ENCODE measurements at places on chromosomes 12 and 14. TPM values are rescaled to one million over a fixed set of nuclear protein-coding genes. Genes with fewer than 3 reads are reported as not detected.

C12orf50 gene
- not detected for total RNA-seq

GOLT1B gene
- total RNA-seq: 20.1 TPM

E2F7 gene
- 13.0 TPM for total RNA-seq

RGS6 gene
- not detected for total RNA-seq

CCDC197 gene
- total RNA-seq: not detected

TMPRSS12 gene
- not detected for total RNA-seq

OR10G3 gene
- not detected for total RNA-seq

PDZRN4 gene
- not detected for total RNA-seq

ZCRB1 gene
- 46.6 TPM for total RNA-seq

DNA sequence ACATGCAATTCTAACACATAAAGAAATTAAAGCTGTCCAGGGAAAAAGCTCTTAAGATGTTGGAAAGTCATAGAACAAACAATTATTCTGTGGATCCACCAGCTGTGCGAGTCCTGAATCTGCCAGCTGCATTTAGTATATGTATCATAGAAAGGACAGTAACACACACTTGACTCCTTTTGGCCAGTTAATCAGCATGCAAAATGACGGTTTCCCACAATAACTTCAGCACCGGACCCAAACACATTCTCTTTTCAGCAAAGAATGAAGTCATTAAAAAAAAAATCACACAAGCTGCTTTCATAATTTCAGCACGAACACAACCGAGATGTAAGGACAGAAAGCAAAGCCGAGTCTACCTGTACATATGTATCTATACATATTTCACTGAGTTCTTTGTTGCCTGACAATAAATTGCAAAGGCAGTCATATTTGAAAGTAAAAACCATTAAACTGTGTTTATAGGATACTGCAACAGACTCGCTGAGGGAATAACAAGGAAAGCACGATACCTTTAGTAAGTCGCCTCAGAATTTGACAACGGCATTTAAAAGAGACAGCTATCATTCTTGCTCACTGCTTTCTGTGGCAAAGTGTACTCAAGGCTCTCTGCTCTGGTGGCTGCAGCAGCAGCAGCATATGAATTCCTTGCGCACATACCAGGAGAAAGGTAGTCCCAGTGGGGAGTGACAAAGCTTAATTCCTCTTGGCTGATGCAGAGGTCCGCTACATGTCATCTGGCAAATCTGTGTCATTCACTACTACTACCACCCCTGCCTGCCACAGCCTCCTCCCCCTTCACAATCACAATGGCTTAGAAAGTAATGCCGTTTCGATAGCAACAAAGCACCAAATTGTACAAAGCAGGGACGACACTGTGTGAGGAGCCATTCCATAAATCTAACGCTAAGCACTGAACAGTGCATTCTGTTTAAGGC is at the start of gene GRIP1:
Gene GRIP1, minus strand, starts transcription at position 739 of the 938 bp plus-strand sequence. Its CDS starts 172 bp downstream, at position 567.
- no peaks in the 10 kb centered on the region for H3K27me3 ChIP-seq
- no peak within 1 kb of the TSS for H3K4me3 ChIP-seq
- H3K36me3 ChIP-seq: no peaks in the 10 kb centered on the region
- no peak within 1 kb of the TSS for H3K27ac ChIP-seq
- H3K4me1 ChIP-seq: no peaks in the 10 kb centered on the region

DNA sequence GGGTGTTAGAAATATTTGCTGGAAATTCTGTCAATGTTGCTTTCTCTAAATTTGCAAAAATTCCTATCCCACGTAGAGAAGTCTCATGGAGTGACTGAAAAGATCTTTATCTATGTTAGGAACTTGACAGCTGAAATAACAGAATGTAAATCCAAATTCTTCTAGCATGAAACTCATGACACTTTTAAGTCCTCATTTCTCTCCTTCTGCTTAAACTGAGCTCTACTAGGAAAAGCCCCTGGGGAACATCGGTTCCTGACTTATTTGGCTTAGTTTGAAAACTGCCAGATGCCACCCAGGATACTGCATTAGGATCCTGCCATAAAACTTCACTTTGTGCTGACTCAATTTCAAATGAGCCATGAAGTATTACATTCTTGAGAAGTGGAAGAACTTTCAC is 426.0 kb downstream of the GALC start:
- H3K4me1 ChIP-seq: no peaks in the 10 kb centered on the region
- no peak overlapping the region for H3K27ac ChIP-seq
- H3K4me3 ChIP-seq: no peak overlapping the region
- no peaks in the 10 kb centered on the region for H3K36me3 ChIP-seq

DNA sequence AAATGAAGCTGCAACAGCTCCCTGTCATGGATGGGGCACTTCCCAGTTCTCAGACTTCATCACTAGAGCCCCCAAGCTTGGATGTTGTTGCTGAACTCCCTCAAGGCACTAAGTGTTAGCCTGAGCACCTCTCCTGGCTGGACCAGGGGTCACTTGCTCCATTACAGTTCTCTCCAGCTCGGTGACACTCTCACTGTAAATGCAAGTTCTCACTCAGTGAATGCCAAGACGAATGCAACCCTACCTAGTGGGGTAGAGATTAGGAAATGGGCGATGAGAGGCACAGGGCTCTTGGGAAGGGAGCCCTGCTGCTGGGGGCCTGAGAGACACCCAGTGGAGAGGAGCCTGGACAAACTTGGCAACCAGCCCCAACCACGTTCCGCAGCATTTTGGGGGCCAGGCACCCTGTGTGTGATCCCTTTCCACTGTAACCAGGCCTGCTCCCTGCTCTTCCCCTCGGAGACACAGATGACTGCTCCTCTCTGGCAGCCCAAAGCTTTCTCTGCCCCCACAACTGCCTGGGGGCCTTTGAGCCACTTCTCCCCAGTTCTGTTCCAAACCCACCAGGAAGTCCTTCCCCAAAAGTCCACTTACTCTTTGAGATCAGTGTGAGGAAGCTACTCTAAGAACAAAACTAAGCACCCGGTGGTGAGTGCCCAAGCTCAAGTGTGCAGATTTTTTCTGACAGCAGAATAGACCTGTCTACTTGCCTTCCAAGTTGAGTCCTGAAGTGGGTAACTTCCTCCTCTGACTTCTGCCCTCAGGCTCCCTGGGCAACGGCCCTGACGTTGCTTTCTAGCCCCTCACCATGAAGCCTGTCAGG is 8.0 kb upstream of the SELPLG start:
- no peak overlapping the region for H3K4me3 ChIP-seq
- no peaks in the 10 kb centered on the region for H3K27me3 ChIP-seq
- DNase-seq: no peak
- peaks cover 39% of the 10 kb centered on the region for H3K36me3 ChIP-seq
- H3K4me1 ChIP-seq: peaks cover 14% of the 10 kb centered on the region
- peak overlapping the region; percentile 61 for H3K27ac ChIP-seq

DNA sequence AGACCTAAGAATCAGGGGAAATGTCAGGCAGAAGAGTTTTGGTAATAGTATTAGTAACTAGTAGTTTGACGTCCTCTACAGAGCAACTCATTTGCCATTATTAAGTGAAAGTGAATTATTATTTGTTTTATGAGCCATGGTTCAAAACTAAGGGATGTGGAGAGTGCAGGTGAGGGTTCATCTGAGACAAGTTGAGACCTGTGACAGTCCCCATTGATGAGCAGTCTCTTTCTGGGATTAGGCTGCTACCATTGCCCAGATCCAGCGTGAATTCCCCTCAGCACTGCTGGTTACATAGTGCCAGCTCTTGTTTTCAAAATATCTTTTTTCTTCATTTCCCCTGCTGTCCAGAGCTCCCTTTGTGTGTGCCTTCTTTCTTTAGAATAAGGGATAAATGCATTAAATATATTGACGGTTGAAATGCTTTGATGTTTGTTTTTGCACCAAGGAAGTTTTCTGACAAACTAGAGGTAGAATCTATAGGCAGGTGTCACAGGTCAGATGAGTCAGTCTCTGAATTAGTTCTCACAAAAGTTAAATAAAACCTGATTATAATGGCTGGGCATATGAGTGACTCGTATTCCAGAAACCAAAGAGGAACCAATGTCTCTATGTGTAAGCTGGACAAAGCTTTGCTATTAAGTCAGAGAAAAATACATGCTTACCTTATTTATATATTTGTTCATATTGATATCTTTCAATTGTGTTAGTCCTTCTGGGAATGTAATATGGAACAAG is 381.4 kb downstream of the TMEM117 start:
- no peaks in the 10 kb centered on the region for H3K4me1 ChIP-seq
- no peak overlapping the region for H3K27ac ChIP-seq
- no peak for DNase-seq
- no peak overlapping the region for H3K4me3 ChIP-seq

GRCh38 chr12:108335349-108336119 is 3.6 kb downstream of the CMKLR1 start:
- H3K36me3 ChIP-seq: no peaks in the 10 kb centered on the region
- peaks cover 38% of the 10 kb centered on the region for H3K4me1 ChIP-seq
- H3K27ac ChIP-seq: no peak overlapping the region
- no peaks in the 10 kb centered on the region for H3K27me3 ChIP-seq
- H3K4me3 ChIP-seq: no peak overlapping the region

DNA sequence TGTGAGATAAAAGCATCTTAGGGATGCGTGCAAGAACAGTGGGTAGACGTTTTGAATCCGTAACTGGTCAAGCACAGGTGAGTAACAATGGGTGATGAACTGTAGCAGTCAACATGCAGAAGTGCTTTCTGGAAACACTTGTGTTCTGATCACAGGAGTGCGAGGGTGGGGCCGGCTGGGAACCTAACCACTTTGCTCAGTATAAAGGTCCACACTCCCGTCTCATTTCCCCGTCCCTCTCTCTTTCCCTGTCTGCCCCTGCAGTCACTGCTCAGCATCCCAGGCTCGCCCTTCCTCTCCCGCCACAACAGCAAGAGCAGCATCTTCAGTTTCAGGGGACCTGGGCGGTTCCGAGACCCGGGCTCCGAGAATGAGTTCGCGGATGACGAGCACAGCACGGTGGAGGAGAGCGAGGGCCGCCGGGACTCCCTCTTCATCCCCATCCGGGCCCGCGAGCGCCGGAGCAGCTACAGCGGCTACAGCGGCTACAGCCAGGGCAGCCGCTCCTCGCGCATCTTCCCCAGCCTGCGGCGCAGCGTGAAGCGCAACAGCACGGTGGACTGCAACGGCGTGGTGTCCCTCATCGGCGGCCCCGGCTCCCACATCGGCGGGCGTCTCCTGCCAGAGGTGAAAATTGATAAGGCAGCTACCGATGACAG is 127.1 kb downstream of the FIGNL2 start:
- DNase-seq: no peak
- H3K36me3 ChIP-seq: no peaks in the 10 kb centered on the region
- peaks cover 13% of the 10 kb centered on the region for H3K27me3 ChIP-seq
- H3K4me3 ChIP-seq: no peak overlapping the region

DNA sequence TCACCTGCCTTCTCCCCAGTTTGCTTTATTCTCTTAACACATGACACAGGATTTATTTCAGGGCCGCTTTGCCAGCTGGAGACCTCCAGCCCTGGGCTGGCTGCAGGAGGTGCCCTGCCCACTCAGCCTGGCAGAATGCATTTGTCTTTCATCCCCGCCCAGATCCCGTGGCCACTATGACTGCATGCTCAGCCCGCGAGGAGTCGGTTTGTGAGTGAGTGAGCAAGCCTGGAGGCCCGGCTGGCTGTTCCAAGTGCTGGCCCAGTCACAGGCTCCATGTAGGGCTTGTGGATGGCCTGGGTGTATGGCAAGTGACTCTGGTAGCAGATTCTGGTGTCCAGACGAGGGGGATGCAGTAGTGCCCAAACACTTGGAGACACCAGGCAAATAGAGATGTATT is 2.1 kb downstream of the TDP1 start:
- no peak overlapping the region for H3K27ac ChIP-seq
- H3K4me1 ChIP-seq: peaks cover 4% of the 10 kb centered on the region
- H3K36me3 ChIP-seq: peaks cover 46% of the 10 kb centered on the region
- H3K27me3 ChIP-seq: no peaks in the 10 kb centered on the region
- no peak overlapping the region for H3K4me3 ChIP-seq

GRCh38 chr12:121139286-121139685 is 6.6 kb downstream of the P2RX7 start:
- no peak for DNase-seq
- no peaks in the 10 kb centered on the region for H3K4me1 ChIP-seq
- no peak overlapping the region for H3K27ac ChIP-seq
- no peaks in the 10 kb centered on the region for H3K27me3 ChIP-seq

- no peak overlapping the region for H3K4me3 ChIP-seq
- H3K27me3 ChIP-seq: peaks cover 5% of the 10 kb centered on the region
- peak; percentile 35 for DNase-seq
- no peaks in the 10 kb centered on the region for H3K4me1 ChIP-seq
- no peak overlapping the region for H3K27ac ChIP-seq
These were observed 47.4 kb downstream of the AVPR1A start for GRCh38 chr12:63103494-63104131.

- H3K4me1 ChIP-seq: no peaks in the 10 kb centered on the region
- no peaks in the 10 kb centered on the region for H3K36me3 ChIP-seq
- DNase-seq: no peak
These were observed 59.2 kb downstream of the AACS start for GRCh38 chr12:125124320-125124966.

DNA sequence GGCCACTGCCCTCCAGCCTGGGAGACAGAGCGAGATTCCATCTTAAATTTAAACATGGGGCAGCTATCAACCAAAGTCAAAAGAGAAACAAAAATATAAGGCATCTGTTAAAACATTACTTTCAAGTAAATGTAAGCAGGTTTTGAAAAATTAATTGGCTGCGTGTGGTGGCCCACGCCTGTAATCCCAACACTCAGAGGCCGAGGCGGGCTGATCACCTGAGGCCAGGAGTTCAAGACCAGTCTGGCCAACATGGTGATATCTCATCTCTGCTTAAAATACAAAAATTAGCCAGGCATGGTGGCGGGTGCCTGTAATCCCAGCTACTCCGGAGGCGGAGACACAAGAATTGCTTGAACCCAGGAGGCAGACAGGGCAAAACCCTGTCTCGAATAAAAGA is 82.7 kb downstream of the PLEKHA5 start:
- no peak overlapping the region for H3K4me3 ChIP-seq
- H3K27me3 ChIP-seq: no peaks in the 10 kb centered on the region
- DNase-seq: no peak
- no peaks in the 10 kb centered on the region for H3K36me3 ChIP-seq
- H3K27ac ChIP-seq: no peak overlapping the region

DNA sequence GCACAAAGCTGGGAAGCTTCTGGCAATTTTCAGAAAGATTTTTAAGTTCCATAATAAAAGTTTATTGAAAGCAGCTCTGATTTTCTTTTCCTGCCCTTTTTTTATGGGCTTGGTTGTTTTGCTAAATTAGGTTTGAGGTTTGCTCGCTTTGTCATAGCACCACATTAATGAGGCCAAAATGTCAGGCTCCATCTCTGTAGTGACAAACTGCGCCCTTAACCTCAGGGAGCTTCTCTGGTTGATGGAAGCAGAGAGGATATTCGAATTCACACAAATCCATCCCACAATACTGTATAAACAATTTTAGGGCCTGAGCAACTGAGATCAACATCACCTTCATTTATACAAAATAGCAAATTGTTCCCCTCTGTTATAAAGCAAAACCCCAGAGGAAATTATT is 342.6 kb upstream of the TMPO start:
- no peaks in the 10 kb centered on the region for H3K27me3 ChIP-seq
- no peaks in the 10 kb centered on the region for H3K36me3 ChIP-seq
- DNase-seq: no peak
- H3K27ac ChIP-seq: no peak overlapping the region
